AG04450 (cell line): ENCODE measurements at places on chromosomes 11 and 22.

DNA sequence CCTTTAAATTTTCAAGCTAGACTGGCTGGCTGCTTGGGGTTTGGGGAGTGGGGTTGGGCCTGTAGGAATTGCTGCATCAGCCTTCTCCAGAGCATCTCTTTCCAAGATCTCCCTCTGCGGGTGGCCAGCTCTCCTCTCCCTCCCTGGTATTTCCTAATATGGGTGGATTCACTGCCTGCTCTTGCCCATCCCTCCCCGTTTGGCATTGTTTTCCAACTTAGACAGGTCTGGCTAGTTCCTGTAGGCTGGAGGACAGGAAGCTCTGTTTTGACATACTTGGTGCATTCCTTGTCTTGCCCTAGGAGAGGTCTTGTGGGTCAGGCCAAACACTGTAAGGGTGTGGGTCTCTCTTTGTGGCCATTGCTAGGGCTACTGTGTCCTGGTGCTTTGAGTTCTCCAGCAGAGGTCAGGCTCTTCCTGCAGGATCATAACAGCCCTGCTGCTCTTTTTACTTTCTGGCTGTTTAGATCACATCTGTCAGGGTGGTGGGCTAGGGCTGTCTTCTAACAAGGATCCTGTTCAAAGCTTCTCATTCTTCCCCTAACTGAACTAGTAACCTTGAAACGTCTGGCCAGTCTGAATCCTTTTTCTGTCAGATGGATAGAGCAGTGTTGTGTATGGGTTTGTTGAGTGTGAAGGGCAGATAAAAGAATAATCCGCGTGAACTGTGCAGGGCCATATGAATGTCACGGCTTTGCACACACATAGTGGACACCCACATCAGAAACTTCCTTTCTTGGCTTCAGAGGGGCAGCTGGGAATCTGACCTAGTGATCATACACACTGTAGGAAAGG lies 18.3 kb upstream of the MICALL1 start:
- DNase-seq: peak; percentile 47

GRCh38 chr11:63015521-63016215 lies at the start of gene SLC22A8:
SLC22A8 (minus strand) TSS chr11:63015841; CDS start chr11:63014958, 883 bp downstream.
- no peak for DNase-seq

- DNase-seq: no peak
These were observed 736.5 kb downstream of the DLG2 start for GRCh38 chr11:84890676-84891075.

- no peak for DNase-seq
These were observed 90.6 kb downstream of the RPS6KA4 start for GRCh38 chr11:64449381-64450167.

- no peak for DNase-seq
These were observed 22.8 kb downstream of the CTTN start for GRCh38 chr11:70421123-70421522.

DNA sequence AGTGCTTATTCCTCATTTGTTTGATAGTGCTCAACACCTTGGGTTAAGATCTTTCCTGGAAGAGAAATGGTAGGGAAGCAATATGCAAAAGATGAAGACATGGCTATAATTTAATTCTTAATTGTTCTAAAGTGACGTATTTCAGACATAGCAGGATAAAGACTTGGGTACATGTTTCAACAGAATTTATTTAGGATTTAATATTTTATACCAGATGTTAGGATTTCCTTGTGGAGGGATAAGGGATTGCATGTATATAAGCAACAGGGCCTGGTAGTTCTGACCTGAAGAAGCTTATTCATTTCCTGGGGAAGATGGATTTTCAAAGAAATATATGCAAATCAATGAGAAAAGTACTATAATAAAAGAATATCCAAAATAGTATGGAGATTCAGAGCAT lies 163.8 kb downstream of the FAT3 start:
- DNase-seq: no peak

DNA sequence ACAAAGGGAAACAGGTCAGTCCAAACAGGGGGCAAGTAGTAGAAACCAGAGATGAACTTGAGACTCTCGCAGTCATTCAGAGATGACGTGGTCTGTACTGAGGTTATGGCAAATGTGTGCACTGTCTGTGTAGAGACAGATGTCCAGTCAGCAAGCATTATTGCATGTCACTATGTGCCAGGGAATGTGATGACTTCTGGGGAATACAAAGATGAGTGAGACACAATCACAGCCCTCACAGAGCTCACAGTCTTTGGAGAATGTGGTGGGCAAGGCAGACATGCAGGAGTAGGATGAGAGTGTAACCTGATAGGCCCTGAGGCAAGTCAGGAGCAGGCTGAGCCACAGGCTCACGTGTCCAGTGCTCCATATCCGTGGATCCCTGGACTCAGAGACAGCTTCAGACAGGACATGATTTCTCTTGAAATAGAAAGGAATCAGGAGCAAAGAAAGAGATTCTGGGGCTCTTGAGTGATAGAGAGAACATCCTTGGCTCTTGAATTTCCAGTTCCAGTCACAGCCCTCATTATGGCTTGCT lies 550.7 kb downstream of the ETS1 start:
- DNase-seq: no peak

DNA sequence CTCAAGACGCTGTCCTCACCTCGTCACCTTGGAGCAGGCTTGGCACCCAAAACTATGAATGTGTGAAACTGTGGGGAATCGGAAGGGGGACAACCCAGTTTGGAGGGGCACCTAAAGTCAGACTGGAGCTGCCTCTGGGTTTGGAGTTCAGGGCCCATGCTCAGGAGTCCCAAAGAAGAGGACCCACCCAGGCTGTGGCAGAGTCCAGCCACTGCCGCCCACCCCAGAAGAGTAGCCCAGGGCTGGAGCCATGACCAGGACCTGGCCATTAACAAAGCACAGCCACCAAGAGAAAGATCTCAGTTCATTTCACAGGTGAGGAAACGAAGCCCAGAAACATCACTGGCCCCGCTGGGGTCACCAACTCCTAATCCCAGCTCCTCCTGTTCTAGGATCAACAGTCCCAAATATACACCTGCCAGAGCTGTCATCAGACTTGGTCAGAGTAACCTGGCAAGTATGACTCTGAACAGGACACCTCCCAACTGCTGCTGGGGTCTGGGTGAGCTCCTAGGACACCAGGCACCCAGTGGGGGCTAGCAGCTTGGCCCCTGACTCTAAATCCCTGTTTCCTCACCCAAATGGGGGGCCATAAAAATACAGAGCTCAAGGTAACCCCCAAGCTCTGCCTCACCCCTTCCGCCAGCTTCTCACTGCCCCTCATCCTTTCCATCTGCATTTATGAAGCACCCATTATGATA lies 2.7 kb downstream of the RAB3IL1 start:
- no peak for DNase-seq
